Articular chondrocyte of knee joint (primary cell): ENCODE measurements at places on chromosomes 2 and 18. TPM values are rescaled to one million over a fixed set of nuclear protein-coding genes. Genes with fewer than 3 reads are reported as not detected.

SIX3 gene
- total RNA-seq: not detected in 2 replicates

MALT1 gene
- total RNA-seq: 43.1 and 58.4 TPM in 2 replicates

TFCP2L1 gene
- under 0.01 and 0.13 TPM in 2 replicates for total RNA-seq

ACTR1B gene
- 33.8 and 37.6 TPM in 2 replicates for total RNA-seq

EGR4 gene
- not detected in 2 replicates for total RNA-seq

VSNL1 gene
- 0.11 and 0.13 TPM in 2 replicates for total RNA-seq

BOLL gene
- not detected in 2 replicates for total RNA-seq

SLC14A1 gene
- total RNA-seq: 0.65 and 5.0 TPM in 2 replicates

DPP10 gene
- not detected in 2 replicates for total RNA-seq
